HFFc6 (cell line): ENCODE measurements at places on chromosomes 13 and 19.
A peak's percentile ranks its signal among the peaks of the same experiment; 100 is the strongest.

DNA sequence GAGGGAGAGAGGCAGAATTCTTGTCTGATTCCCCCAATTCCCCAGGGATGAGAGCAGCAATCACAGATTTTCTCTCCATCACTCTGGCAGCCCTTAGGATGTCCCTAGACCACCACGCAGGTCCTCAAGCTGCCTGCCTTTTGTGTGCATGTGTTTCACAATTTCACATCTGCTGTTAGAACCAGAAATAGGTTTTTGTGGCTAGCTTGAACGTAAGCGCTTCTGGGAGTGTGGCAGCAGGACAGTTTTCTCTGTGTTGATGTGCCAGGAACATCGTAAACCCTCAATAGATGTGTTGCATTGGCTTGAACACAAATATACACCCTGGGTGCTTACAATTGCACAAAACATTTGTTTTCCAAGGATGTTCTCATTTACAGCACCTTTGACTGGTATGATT, 78.8 kb upstream of the TMTC4 start:
- DNase-seq: no peak

DNA sequence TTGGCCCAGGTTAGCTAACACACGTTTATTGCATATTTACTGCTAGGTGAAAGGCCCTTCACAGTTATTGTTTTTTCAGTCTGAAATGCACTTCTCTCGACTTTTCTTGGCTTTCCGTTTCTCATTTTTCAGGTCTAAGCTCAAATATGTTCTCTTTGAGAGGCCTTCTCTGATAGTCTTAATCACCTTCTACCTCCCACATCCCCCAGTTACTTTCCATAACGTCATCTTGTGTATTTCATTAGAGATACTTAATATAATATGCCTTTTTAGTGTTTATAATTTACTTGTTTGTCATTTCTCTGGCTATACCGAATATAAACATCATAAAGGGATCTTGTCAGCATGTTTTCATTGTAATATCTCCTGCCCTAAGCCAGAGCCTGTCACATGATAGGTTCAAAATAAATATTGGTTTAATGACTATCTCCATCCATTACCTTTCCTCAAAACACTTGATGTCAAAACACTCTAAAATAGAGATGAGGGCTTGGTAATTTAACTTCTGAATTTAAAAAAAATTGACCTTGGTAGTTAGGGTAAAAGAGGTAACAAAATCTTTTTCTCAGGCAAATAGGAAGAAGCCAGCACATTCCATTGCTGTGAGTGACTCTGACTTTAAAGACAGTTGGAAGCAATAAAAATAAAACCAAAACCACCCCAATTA, 168.6 kb upstream of the RFC3 start:
- peak; percentile 35 for DNase-seq

DNA sequence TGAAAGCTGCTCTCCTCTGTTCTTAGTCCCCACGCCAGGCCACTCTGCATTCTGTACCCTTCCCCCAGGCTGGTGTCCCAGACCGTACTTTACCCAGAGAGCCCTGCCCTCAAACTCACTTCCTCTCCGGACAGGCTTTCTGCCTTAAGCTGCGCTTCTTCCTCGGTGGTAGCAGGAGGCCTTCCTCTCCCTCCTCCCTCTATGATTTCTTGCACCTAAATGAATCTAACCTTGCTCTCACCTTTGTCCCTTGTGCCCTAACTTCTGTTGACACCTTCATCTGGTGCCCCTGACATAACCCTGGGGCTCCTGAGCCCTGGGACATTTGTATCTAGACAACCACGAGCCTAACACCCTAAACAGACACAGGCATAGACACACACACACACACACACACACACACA, 29.6 kb upstream of the CEACAM21 start:
- DNase-seq: no peak

- no peak for DNase-seq
Observed at GRCh38 chr13:99542788-99543406, 41.6 kb downstream of the TM9SF2 start.

- DNase-seq: no peak
Observed at GRCh38 chr19:42148266-42148665, 16.0 kb upstream of the POU2F2 start.

DNA sequence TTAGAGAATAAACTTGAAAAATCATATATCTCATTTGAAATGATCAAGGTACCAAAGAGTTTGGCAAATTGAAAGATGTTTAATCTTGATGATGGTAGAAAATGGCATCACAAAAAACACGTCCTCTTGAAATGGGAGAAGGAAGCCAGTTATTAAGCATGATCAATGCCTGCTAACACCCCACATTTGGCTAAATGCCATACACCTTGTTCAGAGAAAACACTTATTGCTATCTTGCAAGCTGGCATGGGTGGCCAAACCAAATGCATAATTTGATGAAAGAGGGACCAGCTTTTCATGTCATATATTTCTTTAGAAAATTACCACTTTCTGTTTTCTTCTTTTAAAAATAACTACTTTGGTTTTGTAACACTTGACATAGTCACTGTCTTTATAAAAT, 141.3 kb downstream of the ZAR1L start:
- no peak for DNase-seq

DNA sequence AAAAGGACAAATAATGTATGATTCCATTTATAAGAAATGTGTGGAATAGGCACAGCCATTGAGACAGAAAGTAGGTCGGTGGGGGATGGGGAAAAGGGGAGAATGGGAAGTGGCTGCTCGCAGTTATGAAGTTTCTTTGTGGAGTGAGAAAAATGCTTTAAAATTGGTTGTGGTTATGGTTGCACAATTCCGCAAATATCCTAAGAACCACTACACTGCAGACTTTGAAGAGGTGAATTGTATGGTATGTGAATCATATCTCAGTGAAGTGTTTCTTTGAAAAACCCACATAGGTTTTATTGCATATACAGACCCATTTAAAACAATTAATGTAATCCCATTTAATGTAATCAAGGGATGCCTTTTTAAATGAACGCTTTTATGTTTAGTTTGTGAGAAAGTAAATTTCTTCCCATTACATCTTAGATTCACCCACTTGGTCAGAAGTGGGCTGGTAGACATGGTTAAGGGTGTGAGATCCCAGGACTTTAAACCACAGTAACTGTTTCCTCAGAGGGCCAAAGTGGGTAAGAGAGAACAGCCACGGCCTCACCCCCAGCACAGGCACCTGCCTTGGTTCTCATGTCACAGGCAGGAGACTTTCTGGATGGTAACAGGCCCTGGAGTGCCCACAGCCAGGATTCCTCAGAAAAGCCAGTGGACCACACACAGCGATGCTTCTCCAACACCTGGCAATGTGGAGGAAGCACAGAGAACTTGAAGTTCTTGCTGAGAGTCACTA, 119.3 kb upstream of the GJB6 start:
- DNase-seq: peak; percentile 59

- no peak for DNase-seq
Observed at GRCh38 chr13:67857581-67858310, 627.6 kb upstream of the PCDH9 start.

DNA sequence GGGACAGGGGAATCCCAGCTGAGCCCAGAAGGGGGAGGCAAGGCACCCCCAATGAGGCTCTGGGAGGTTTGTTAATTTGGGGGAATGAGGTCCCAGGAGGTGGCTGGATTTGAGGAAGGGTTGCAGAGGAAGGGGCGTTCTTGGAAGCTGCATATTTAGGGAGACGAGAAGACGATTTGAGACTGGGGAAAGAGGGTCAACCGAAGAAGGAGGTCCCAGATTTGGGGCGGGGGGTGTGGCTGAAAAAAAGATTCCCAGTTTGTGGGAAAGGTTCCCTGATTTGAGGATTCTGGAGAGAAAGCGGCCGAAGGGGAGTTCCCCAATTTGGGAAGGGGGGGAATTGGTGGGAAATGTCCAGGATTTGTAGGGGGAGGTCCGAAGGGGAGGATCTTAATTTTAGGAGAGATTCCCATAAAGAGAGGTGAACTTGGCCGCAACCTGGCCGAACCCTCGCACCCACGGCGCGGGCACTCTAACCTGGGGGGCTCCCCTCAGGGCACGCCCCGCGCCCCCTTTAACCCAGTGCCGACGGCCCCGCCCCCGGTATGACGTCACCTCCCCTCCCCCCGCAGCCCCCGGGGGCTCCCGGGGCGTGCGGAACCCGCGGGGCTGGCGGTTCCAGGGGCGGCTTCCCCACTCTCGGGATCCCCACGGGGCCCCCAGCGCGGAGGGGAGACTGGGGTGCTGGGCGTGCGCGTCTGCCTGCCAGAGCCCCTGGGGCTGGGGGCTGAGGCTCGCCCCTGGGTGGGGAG, 1.2 kb downstream of the PTPRS start:
- DNase-seq: no peak

GRCh38 chr13:87887459-87888123, 216.4 kb downstream of the SLITRK5 start:
- no peak for DNase-seq

DNA sequence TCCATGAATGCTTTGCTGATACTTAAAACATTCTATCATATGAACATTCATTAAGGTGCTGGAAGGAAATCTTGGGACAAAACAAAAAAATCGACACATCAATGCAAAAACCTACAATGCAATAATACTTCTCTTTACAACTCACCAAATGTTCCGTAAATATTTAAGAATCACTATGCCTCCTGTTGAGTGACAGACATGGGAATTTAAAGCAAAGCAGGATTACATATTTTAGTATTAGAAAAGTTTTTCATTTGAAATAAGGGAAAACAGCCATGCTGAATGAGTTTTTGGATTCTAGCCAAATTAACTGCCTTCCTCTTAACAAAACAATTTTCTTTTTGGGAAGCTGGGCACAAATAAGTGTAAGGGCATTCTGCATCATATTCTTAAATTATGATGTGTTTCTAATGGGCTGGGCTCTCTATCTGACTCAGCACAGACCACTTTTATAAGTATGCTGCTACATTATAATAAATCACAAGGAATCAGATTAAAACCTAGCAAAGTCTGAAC, 93.7 kb downstream of the RBM26 start:
- no peak for DNase-seq

DNA sequence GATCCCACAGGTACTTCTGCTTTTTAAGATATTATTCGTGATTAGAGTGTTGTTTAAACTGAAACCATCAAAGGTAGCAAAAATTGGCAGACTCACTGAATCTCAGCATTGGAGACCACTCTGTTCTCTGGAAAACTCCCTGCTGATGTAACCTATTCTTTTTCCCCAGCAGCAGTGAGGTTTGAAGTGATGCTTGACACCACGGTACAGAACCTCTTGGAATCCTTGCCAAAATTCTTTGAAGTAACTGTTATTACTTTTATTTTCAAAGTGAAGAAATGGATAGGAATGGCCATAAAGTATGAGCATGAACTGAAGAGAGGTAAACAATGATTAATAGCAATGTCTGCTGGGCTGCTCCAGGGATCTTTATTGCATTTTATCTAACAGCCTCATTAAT, 66.4 kb upstream of the KL start:
- no peak for DNase-seq

GRCh38 chr13:99120751-99121150, 79.9 kb upstream of the UBAC2 start:
- DNase-seq: no peak

DNA sequence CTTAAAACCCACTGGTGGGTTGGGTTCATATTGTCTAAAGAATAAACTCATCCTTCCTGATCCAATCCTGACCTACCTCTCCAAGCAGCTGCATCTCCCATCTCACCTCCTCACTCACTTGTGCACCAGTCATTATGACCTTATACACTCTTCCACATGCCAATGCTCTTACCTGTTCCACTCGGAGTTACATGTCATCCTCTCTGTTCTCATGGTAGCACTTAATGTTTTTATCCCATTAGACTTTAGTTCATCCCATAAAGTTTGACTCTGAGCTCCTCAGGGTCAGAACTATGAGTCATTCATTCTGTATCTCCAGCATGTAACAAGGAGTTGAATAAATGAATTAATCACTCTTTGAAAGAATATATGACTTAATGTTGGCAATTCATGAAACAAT, 330.2 kb downstream of the KLF12 start:
- peak; percentile 88 for DNase-seq

DNA sequence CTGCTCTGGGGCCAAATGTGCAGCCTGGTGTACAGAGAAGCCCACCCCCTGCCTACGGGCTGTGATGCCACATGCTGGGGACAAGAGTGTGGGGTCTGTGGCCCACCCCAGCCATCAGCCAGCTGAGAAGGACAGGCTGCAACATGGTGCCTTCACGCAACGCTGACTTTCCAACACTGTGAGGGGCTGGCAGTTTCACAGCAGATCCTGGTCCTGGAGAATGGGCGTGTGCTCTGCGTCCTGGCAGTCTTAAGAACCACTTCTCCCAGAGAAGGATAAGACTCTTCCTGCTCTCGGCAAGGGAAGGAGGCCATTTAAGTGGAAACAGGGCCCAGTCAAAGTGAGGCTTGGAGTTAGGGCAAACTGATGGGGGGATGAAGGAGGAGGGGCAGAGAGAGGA, 4.6 kb downstream of the LRRC4B start:
- no peak for DNase-seq

- no peak for DNase-seq
Observed at GRCh38 chr13:99316224-99316623, 9.0 kb upstream of the GPR183 start.

- no peak for DNase-seq
Observed at GRCh38 chr13:41463838-41464602, 6.7 kb downstream of the RGCC start.

DNA sequence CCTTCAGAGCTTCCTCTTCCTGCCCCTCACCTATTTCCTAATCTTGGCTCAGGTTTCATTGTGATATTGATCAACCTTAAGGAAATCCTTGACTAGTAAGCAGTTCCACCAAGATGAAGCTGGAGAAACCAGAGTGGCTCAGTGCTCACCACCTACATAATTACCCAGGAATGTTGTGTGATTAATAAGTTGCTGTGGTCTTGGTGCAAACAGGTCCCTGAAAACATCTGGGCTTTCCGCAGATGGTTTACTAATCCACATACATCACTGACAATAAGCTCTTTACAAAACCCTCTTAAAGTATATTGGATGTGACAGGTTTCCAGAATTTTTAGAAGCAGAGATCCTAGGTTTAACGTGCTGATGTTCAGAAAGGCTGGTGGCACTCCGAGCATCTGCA, 8.6 kb upstream of the SERP2 start:
- DNase-seq: peak; percentile 39

GRCh38 chr19:13099073-13099999, 3.3 kb downstream of the LYL1 start:
- DNase-seq: peak; percentile 50

DNA sequence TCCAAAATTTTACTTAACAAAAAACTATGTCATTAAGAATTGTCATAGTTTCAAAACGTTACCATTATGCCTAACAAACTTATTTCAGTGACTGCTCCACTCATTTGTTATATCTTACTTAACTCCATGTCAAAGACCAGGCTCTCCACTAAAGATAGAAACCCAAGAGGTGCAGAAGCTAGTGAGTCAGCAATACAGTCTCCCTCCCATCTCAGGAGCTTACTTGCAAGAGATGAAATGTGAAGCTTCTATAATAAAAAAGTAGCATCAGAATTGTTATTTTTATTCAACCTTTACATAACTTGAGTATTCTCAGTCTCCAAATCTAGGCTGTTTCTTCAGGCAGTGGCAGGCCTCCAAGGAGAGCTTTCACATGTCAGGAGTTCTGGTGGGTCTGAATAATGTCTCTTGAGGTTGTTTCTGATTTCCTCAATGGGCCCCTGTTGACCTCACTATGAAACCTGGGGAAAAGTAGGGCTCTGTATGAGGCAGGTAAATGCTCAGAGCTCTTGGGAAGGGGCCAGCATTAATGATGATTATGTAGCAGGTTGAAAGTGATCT, 242.0 kb downstream of the NDFIP2 start:
- DNase-seq: no peak
